HTR-8/SVneo (cell line): ENCODE measurements at places on chromosomes 2 and 18.

DNA sequence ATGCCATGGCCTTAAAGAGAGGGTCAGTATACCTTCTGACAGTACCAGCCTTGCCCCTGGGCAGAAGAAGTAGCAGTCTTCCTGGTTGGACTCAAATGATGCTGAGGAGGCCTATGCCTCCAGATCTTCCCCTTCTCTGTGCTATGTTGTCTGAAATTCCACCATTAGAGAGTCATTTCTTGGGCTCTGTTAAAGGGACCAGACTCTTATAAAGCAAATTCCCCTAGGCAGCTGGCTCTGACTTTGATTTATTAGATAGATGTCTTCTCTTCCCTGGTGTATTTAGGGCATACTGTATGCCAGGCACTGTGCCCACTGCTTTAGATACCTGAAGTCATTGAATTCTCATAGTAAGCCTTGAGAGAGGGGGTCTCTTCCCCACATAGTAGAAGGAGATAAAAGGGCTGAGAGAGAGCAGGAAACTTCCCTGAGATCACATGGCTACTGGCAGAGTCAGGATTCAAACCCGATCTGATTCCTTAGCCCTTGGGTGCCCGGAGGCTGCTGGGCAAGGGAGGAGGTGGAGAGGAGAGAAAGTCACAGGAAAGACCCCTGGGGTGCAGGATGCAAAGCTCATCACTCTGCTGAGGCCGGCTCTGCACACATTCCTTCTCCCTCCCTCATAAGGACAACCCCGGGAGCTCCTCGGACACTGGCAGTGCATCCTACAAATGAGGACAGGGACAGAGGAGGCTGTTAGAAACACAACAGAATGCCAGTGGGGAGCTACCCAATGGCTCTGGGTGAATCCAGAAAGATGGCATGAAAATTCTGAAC, 23.0 kb downstream of the COPS9 start:
- DNase-seq, result no peak

DNA sequence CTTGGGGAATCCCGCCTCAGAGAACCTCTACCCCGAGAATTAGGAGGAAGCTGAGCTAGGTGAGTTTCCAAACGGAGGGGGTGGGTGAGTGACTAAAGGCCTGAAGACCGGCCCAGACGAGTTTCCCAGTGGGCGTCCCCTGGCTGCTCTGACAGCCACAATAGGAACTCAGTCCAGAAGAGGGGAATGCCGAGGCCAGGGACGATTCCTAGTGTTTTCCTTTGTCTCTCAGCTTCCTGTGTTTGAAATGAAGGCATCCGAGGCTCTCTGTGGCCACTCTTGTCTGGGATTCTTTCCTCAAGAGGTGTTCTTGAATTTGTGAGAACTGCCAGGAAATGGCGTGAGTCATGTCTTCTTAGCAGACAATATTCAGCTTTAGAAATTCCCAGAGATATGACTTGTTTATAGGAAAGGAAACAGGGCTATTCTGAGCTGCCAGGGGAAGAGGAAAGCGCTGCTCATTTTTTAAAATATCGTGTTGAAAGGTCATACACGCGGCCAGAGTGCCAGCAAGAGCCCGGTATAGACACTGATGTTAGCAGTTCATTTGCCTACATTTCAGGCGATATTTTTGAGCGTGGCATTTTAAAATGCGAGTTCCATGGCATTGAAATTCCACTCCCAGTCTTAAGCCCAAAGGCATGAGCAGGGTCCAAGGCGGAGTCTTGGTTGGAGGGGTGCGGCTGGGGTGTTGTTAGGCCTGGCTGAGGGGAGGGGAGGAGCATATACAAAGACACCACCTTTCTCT, 169.1 kb upstream of the KLF7 start:
- peak; percentile 57 for DNase-seq

GRCh38 chr2:222298311-222299150, at the start of gene PAX3:
Gene PAX3 (minus strand): TSS chr2:222298998. CDS start chr2:222298615, 383 bp downstream.
- DNase-seq, result no peak

GRCh38 chr2:182952741-182953450, 85.4 kb downstream of the NCKAP1 start:
- DNase-seq, result no peak

DNA sequence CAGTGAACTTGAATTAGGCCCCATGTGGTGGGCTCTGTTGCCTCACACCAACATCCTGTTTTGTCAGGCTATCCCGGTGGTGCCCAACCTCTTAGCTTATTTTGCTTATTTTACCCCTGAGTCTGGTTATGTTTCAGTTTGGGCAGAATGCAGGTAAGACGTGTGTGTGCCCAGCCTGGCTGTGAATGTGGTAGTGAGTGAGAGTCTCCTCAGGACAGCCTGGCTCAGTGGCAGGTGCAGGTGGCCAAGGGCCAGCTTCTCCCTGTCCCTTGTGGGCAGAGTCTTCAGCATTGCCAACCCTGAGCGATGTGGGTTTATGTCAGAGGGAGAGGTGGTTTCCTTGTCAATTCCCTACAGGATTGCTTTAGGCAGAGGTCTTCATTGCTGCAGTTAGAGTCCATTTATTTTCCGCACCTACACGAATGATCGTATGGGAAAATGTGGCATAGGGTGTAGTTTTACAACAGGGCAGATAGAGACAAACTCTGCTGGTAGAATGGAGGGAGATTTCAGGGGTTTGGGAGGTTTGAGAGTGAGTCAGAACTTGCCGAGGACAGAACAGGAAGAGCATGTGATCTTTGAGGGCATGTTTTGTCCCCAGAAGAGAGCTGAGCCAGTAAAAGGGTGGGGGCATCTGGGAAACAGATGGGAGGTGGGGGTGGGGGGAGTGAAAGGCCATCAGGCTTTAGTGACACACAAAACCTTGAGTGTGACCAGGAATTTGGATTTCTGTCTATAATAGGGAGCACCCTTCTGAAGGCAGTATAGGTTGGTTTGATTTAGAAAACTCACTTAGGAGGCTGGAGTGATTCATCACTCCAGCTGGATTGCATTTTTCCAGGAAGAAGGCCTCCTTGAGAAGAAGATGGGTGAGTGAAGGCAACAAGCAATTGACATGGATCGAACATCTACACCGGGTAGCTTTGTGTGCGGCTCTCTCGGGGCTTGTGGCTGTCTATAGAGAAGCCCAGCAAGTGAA, 156.2 kb upstream of the CELF4 start:
- no peak for DNase-seq

DNA sequence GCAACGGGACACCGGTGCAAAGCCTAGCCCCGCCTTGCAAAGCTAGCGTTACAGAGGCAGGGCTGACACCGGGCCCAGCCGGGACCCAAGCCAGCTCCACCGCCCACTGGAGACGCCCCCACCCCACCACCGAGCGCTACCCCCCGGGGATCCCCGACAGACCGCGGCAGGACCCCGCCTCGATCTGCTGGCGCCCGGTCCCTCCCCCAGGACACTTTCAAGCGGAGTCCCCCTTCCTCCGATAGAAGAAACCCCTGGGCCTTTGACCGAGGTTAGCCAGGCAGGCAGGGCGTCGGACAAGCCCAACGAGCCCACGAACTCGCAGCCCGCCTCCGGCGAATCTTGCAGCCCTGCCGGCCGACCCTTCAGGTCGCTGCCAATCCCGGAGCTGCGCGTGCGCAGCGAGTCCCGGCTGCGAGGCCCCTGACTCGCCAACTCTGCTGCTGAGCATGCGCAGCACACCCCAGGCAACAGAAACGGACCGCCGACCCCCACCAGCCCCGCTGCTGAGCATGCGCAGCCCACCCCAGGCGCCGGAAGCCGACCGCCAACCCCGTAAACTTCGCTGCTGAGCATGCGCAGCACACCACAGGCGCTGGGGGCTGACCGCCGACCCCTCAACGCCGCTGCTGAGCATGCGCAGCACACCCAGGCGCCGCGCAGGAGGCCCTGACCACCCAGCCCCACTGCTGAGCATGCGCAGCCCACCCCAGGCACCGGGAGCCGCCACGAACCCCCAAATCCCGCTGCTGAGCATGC, 656 bp downstream of the ADI1 start:
- peak; percentile 100 for DNase-seq

GRCh38 chr2:200746301-200746700, 65.4 kb upstream of the BZW1 start:
- no peak for DNase-seq

DNA sequence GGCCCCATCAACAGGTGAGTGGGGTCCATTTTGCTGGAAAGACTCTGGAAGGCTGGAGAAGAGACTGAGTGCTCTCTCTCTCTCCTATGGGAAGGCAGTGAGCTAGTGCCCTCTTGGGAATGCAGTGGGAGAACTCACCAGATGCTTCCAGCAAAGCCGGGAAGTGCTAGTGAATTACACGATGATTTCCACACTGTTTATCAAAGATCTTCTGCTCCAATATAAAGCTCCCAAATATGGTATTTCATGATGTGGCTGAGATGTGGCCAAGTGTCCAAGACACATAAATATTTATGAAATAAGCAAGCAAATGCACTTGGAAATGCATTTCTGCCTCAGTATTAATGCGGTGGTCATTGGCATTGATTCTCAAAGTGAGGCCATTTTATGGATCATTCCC, 135.9 kb downstream of the VAPA start:
- DNase-seq, result no peak
